ENCODE measurements at places on chromosomes 2 and 18. TPM values are rescaled to one million over a fixed set of nuclear protein-coding genes. Genes with fewer than 3 reads are reported as not detected.

DNA sequence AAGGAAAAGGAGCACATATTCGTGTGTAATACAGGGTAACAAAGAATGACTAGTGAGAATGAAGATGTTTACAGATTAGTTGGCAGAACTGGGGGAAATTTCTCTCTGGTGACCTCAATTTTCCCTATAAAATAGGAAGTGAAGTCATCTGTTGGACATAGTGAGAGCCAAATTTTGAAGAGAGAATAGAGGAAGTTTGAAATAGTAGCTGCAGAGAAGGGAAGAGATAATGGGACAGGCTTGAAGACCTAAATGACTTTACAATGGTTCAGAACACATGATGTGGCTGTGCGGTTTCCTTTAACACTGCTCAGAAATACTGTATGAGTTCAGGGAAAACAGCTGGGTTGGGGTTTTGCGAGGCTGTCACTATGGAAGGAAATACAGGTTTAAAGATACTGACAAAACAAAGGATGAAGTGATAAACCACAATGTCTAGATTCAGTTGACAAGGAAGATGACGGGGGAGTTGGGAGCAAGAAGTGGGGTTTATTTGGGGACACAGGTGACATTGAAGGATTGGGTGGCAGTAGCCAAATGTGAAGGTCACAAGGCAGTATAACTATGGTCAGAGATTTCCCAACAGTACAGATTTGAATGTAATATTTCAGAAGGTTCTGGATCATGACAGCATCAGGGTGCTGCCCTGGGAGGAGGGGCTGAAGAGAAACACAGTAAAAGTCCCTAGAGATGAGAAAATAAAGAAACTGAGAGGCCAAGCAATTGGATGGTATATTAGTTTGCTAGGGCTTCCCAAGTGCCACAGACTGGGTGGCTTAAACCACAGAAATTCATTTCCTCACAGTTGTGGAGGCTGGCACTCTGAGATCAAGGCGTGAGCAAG lies 82.6 kb upstream of the TANK start:
- peak; percentile 65 for DNase-seq

SYT4 gene
- not detected for total RNA-seq

DNA sequence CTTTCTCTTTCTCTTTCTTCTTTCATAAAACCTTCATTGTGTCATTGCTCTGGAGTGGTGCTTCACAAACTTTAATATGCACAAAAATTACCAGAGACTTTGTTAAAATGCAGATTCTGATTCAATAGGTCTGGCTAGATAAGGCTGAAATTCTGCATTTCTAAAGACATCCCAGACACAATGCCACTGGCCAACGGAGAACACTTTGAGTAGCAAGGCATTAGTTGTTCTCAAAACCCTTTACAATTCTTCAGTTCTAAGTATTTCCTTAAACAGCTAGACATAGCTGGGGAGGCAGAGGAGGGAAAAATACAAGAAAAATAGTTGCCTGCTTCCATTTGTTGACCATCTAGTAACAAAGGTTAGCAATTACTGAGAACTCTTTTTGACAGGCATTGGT lies 101.8 kb upstream of the PIK3C3 start:
- DNase-seq = no peak

XRCC5 gene
- 487 TPM for total RNA-seq

ERFE gene
- total RNA-seq = not detected

ADAM17 gene
- 36.5 TPM for total RNA-seq

DNA sequence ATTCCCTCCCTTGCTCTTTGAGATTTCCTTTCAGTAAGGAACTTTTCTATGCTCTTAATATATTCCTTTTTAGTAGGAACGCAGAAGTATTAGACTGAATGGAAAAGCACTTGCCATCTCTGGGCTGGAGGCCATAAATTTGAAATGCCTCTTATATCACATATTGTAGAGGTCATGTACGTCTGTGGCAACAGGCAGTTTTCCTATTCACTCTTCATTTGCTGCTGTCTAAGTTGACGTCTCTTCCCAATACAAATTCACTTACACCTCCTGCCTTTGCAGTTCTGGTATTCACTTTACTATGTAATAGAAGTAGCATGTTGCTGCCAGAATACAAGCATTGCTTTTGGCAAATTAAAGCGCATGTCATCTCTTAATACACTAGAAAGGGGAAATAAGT lies 34.7 kb downstream of the MGAT4A start:
- DNase-seq = no peak

All from activated naive CD4-positive, alpha-beta T cell treated with anti-CD3 and anti-CD28 coated beads, Interleukin-2, amount 50 U/mL, for 72 hours (primary cell).